Stimulated activated CD8-positive, alpha-beta memory T cell treated with anti-CD3 and anti-CD28 coated beads, Interleukin-2, amount 100 ng/mL, for 48 hours (primary cell): ENCODE measurements at places on chromosomes 3 and 15.
A peak's percentile ranks its signal among the peaks of the same experiment; 100 is the strongest.

GRCh38 chr3:58484045-58484721, 7.7 kb upstream of the KCTD6 start:
- no peak for DNase-seq

DNA sequence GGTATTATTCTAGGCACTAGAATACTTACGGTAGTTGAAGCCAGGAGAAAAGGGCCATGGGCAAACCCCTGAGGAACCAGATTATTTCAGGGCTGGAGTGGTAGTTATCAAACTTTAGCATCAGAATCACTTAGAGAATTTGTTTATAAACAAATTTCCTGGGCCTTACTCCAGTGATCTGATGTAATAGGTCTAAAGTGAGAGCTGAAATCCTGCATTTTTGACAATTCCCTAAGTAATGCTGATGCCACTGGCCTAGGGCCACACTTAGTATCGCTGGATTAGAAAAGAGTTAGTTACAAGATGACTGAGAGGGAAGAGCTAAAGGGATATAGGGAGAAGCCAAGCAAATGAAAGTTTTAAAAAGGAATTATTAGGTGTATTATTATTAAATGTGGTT, 412.5 kb upstream of the THRB start:
- no peak for DNase-seq

DNA sequence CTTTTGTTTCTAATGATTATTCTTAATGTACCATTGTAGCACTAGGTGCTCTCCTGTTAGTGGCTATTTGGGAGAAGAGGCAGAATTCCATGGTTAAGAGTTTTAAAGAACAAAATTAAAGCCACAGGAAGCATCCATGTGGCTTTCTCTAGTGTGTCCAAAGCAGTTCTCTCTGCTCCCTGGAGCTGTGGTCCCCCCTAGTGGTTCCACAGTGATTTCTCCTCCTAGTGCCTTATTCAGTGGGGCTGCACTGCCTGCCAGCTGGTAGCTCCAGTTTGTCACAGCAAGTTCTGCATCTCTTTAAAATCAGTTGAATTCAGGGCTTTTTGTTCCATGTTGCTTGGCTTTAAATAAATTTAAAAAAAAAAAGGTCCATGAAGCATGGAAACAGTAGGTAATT, 39.6 kb upstream of the FAM98B start:
- DNase-seq = no peak

GRCh38 chr3:102016417-102016816, 167.1 kb downstream of the NFKBIZ start:
- no peak for DNase-seq

GRCh38 chr3:93924491-93924890, 49.2 kb downstream of the PROS1 start:
- DNase-seq = no peak

- DNase-seq = no peak
Measured at GRCh38 chr15:31338318-31338878, 11.8 kb downstream of the KLF13 start.

GRCh38 chr3:195129072-195129643, 141.8 kb downstream of the XXYLT1 start:
- no peak for DNase-seq

DNA sequence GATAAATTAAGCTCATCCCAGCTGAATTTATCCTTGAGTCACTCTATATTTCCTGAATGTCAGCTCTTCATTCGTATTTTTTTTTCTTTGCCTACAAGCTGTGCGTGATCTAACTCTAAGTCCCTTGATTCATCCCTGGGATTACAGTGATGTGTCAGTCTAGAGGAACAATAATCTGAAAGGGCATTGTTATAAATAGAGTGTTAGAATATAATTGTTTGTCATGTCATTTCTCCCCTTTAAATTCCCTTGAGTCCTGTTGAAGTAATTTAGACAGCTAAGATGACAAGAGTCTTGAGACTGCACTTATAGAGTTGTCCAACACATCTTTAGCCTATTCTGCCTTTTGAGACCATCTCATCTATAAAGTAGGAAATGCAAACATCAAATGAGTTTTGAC, 621.8 kb downstream of the ZIC1 start:
- DNase-seq = no peak

- DNase-seq = no peak
Measured at GRCh38 chr3:130801473-130801872, 54.8 kb upstream of the PIK3R4 start.

DNA sequence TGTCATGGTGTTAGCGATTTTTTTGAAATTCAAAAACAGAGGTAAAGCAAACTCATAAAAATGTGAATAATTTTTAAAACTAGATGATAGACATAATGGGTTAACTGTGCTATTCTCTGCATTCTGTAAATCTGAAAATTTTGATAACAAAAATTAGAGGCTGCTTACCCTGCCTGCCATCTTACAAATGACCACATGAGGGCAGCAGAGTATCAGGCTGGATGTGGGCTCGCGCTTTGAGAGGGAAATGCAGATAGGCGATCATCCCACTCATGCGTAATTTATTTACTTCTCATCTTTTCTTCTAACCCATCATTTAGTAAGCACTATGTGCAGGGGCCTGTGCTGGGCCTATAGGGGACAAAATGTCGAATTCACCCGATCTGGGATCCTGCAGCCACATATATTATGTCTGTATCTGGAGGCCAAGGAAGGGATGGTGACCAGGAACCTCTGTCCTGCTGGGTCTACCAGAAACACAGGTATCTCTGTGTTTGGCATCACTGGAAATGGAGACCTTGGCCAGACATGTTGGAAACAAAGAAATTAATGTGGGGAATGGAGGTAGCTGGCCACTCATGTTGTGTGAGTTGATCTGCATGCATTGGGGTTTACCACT, 7.8 kb upstream of the RAD18 start:
- DNase-seq = peak; percentile 43

GRCh38 chr3:8457039-8457438, 44.6 kb upstream of the LMCD1 start:
- no peak for DNase-seq

GRCh38 chr3:149247929-149248691, 26.5 kb upstream of the CP start:
- no peak for DNase-seq

GRCh38 chr15:29686079-29686425, 136.2 kb downstream of the TJP1 start:
- no peak for DNase-seq

DNA sequence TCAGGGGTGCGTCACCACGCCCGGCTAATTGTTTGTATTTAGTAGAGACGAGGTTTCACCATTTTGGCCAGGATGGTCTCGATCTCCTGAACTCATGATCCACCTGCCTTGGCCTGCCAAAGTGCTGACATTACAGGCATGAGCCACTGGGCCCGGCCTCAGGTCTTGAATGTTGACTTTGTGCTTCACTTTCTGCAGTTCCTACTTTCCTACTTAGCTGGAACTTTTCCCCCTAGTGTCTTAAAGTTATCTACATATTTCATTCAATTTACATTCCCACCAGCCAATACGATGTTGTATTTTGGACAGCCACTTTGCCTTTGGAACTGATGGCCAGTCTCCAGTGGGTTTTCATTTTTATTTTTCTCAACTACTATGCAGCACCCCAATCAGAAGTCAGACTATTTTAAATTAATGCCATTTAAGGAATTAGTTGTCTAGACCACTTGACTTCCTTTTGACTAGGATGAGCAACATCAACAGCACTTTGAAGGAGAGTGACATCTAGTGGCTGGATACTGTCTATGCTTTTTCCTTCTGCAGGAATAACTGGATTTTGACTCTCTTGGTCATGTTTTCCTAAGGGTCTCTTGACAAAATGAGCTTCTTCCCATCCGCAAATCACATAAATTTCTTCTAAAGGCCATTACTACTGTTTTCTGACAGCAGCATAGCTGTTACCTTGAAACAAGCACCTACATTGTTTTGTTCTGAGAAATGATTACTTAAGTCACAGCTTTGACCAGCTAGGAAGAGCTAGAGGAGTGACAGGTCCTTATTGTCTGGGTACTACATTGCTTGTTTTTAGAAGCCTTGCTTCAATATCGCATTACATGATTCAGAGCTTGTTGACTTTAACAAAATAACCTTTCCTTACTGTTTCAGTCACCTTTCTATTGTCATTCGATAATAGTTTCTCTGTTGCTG, 140.2 kb downstream of the ITPR1 start:
- no peak for DNase-seq

GRCh38 chr3:125310623-125311081, 64.5 kb downstream of the ZNF148 start:
- DNase-seq = peak; percentile 16

GRCh38 chr15:81865850-81866537, 179.8 kb downstream of the MEX3B start:
- DNase-seq = no peak

- no peak for DNase-seq
Measured at GRCh38 chr15:71612397-71612722, 198.0 kb upstream of the NR2E3 start.

GRCh38 chr15:99099661-99100060, 5.2 kb upstream of the SYNM start:
- no peak for DNase-seq

DNA sequence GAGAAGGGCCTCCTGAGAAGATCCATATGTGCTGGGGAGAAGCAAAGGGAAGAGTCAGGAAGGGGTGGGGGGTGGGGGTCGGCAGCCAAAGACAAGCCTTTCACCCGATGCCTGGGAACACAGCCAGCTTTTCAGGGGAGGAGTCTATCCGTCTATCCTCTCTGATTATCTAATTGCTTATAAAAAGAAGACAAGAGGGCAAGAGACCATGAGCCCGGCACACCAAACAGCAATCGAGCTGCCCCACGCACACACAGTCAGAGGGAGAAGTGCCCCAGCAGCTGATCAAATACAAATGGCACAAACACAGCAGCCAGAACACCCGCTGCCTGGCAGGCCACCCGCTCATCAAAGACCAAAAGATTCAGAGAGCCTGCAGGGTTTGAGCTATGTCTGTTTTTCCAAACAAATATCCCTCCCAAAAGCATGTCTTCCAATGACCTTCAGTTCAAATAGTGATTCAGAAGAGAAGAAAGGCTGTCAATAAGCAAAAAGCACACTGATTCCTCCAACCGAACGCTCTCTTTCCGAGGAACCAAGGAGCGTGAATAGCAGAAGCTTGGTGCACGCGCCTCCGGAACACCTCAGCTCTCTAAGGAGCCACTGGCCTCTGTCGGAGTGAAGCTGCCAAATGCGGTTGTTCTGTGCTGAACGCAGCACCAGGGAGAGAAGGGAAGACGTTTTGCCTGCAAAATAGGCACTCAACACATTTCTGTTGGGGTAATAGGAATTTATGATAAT, 419.2 kb downstream of the OCA2 start:
- DNase-seq = no peak

- no peak for DNase-seq
Measured at GRCh38 chr15:70152070-70152480, 54.4 kb upstream of the TLE3 start.

GRCh38 chr3:57691411-57692132, 1.3 kb downstream of the DENND6A start:
- no peak for DNase-seq

DNA sequence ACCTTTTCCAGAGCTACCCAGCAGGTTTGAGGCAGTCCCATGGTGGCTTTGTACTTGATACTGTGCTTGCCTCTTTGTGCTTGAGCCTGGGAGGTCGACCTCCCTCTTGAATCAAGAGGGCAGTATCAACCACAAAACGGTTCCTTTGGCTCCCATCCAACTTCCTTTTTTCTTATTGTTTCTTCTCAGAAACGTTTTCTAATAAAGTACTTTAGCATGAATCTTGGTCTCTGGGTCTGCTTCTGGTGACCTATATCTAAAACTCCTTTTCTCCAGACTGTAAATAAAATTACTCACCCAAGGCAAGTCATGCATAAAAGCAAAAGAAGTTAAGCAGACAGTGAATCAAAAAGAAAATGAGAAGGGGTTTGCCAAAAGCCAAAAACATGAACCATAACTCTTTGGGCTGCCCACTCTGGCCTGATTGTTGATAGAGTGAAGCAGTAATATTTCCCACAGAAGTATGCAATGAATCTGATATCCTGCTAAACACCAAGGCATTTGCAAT, 112.2 kb upstream of the SLC4A7 start:
- no peak for DNase-seq

- DNase-seq = no peak
Measured at GRCh38 chr3:127665586-127665985, 7.2 kb upstream of the ABTB1 start.

GRCh38 chr3:101667331-101667730, 9.6 kb downstream of the ZBTB11 start:
- no peak for DNase-seq

- no peak for DNase-seq
Measured at GRCh38 chr15:41945221-41945620, 27.1 kb downstream of the EHD4 start.

DNA sequence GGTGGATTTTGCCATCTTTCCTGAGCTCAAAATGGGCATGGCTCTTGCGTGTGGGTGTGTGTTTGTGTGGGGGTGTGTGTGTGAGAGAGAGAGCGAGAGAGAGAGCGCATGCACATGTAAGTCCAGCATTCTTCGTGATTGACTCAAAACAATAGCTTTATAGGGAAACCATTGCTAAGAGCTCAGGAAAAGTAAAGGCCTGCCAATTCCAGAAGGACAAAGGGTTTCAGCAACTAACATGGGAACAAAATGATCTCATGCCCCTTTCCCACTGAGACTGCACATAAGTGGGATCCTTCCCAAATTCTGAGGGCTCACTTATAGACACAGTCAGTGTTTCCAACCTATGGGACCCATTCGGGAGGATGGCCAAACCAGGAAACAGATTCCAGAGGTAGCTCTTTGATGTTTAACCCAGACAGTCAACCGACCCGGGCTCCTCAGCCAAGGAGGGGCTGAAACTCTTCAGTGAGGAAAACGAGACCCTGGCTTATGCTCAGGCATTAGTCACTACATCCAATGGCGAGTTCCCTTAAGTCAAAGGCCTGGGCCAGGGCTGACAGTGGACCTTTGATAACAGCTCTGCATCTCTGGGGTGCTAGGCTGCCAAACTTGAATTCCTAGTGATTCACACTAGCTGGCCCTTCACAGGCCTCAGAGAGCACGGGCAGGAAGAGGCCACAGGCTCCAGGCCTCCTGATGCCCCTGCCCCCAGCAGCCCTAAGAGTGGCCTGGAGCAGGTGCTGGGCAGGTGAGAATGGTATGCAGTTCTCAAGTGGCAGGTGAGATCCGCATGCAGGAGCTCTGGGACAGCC, 305.0 kb upstream of the C2CD4B start:
- no peak for DNase-seq

DNA sequence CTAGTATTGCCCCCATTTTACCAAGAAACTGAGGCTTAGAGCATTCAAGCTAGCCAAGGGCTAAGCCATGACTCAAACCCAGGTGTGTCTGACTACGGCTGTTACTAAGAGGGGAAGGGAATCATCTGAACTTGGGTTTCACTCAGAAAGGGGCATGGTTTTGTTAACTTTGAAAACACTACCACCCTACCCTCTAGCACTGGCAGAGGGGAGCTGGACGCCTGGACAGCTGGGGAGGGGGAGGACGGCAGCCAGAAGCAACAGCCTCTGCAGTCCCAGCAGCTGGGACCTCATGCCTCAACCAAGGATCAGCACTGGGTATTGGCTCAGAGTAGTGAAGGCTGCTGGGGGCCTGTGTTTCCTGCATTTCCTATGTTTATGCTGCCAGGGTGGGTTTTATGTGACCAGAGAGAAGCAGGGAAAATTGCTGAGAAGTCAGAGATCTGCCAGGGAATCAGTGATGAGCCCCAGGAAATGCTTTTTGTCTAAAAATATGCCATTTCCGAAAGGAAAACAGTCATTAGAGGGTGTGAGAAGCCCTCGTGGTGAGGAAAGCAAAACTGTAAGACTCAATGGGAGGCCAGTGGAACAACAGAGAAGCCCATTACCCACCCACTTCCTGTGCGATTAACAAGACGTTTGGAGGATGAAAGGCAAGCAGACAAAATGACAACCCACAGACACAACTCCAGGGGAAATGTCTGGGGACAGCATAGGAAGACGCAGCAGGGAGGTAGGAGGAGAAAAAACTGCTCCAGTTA, 41.2 kb downstream of the LIPC start:
- DNase-seq = no peak

GRCh38 chr3:23826382-23827064, 20.8 kb downstream of the UBE2E1 start:
- DNase-seq = no peak
